Uterus (tissue), 4 donors: ENCODE measurements at places on chromosomes 7 and 10. TPM values are rescaled to one million over a fixed set of nuclear protein-coding genes. Genes with fewer than 3 reads are reported as not detected.

DNA sequence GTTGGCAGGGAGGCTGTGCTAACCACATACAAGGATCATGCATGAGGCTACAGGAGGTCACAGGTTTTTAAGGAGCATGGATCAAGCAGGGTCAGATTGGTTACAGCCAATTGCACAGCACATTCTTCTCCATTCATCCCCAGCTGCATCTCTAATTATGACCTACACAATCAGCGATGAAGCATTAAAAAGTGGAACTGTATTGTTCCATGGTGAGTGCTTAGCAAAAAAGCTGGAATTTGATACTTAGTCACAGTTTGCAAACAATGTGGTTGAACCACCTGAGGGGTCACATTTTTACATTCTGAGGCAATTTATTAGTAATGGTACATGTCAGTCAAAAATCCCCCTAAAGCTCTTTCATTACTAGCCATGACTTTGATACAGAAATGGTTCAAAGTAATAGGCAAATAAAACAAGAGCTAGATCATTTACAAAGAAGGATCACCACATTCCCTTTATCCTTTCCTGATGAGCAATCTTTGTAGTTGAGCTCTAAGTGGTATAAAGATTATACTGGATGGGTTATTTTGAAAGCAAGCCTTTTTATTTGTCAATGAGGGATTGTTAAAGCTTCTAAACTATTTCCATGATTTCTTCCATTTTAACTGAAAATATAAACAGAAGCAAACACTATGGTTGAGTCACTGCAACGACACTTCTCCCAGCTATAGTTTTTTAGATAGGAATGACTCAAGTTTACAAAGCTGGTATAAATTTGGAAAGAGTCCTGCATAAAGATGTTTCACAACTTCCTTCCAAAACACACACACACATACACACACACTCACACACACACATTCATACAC is 217.8 kb upstream of the SEMA3A start:
- DNase-seq: no peak

GRCh38 chr7:39054731-39055130 is 77.0 kb downstream of the POU6F2 start:
- no peak for DNase-seq

DNA sequence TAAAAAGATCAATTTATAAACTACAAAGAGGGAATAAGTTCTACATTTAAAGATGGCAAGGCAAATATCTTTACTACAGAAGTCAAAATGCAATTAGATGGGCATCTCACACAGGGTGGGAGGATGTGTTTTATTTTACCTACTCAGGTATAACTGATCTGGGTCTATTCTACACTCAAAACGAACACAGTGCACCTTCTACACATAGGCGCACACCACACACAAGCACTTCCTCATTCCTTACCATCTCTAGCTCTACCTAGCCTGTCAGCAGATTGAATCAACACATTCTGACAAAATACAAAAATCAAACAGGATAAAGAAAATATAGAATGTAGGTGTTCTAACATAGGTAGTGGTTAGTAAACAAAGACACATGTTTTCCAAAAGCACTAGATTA is 64.8 kb downstream of the SGCE start:
- DNase-seq: no peak

- DNase-seq: no peak
Measured at GRCh38 chr10:73650537-73651331, 5.1 kb downstream of the SYNPO2L start.

GIMAP4 gene
- 39.0 TPM for total RNA-seq

GRCh38 chr10:14563359-14563940 is 211.2 kb downstream of the FAM107B start:
- no peak for DNase-seq
